HT1080 (cell line): ENCODE measurements at places on chromosomes 5 and 9. TPM values are rescaled to one million over a fixed set of nuclear protein-coding genes. Genes with fewer than 3 reads are reported as not detected.

EMB gene
- total RNA-seq, result 14.2 and 18.5 TPM in 2 replicates

CCNI2 gene
- total RNA-seq, result not detected in 2 replicates

DNA sequence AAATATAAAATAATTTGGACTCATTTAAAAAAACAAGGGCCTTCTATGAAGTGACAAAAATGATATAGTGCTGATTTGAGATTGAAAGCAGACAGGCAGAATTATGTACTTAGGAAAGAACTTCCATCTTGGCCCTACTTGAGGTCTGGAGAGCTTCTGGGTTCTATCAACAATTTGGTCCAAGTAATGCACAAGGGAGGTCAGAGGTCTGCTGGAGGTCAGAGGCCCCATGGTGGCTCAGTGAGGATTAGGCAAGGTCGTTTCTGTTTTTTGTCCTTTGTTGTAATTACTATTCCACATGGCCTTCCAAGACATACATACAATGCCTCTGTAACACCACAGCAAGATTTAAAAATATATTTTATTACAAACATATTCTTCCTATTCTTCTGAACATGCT lies 37.2 kb downstream of the NUDT12 start:
- DNase-seq, result no peak

GRCh38 chr5:57181154-57181553 lies 7.3 kb downstream of the GPBP1 start:
- no peak for DNase-seq

PCDHA10 gene
- total RNA-seq, result not detected in 2 replicates

- no peak for DNase-seq
These were observed 9.6 kb upstream of the LHX2 start for GRCh38 chr9:124001866-124002525.

DNA sequence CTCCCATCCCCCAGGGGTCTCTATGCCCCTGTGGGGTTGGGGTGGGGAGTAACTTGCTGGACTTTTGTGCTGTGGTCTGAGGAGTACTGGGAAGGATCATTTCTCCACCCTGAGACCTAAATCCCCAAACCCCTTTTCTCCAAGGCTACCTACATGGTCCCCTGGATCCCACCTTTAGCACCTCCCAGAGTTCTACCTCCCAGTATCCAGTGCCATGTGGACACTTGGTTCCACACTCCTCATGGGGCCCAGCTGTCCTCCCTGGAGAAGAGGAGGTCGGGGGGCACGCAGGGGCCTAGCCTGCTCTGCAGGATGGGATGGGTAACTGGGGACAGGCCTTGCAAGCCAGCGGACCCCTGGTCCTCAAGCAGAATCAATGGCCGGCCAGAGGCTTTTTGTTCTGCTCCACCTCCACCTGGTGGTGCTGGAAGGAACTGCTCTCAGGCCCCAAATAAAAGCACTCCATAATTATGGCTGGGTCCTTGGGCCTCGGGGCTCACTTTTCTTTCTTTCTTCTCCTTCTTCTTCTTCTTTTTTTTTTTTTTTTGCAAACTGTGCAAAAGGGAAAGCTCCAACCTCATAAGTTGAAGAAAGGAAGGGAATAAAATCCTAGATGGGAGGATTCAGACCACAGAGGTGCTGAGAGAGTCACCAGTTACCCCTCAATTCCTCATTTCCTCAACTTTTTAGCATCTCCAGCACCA lies 68.4 kb downstream of the PSD2 start:
- peak; percentile 37 for DNase-seq

DNA sequence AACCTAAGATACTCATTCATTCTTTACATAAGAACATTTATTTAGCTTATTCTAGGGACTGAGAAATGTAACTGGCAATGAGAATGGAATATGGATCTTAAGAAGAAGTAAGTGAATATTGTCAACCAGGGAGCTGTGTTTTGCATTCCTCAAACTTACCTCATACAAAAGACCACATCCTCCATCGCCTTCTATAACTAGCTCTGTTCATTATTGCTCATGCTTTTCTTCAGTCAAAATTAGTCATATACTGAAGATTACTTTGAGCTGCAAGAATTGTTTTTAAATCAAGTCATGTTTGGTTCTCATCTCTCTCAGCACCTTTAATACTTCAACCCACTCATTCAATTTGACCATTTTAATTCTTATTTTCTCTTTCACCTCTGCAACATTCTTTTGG lies 140.3 kb upstream of the RASA1 start:
- peak; percentile 91 for DNase-seq
